RCC 7860 (cell line): ENCODE measurements at places on chromosomes 3 and 15.
A peak's percentile ranks its signal among the peaks of the same experiment; 100 is the strongest.

DNA sequence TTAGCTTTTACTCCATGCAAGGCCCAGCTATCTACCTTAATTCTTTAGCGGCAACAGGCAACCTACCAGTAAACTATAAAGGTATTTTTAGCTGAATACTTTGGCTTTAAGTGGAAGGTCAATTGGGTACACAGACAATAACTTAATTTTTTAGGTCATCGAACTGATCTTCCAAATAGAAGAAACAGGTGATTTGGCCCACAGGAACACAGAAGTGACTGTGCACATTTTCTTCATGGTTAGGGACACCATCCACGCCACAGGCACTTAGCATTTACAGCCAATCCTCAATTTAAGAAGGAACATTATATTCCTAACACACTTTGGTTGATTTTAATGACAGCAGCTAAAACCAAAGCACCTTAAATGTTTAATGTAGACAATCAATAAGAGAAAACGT lies 1.9 kb downstream of the ARPP19 start:
- no peak for DNase-seq

DNA sequence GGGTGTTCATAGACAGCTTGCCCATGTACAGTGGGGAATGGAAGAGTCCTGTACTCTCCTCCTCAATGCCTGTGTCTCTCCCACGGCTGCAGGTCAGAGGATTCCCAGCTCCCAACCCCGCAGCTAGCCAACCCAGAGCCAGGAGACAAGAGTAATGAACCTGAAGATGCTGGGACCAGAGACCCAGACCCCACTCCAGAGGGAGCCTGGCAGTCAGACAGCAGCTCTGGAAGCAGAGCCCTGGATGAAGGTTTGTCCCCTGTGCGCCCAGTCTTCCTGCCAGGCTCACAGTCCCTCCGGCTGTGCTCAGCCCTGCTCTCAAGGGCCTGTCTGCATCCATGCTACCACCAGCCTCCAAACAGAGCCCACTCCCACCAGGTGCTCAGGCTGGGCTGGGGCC lies 29.5 kb downstream of the EFCC1 start:
- no peak for DNase-seq

- DNase-seq, result no peak
Observed at GRCh38 chr3:26525013-26525412, 97.6 kb upstream of the LRRC3B start.

DNA sequence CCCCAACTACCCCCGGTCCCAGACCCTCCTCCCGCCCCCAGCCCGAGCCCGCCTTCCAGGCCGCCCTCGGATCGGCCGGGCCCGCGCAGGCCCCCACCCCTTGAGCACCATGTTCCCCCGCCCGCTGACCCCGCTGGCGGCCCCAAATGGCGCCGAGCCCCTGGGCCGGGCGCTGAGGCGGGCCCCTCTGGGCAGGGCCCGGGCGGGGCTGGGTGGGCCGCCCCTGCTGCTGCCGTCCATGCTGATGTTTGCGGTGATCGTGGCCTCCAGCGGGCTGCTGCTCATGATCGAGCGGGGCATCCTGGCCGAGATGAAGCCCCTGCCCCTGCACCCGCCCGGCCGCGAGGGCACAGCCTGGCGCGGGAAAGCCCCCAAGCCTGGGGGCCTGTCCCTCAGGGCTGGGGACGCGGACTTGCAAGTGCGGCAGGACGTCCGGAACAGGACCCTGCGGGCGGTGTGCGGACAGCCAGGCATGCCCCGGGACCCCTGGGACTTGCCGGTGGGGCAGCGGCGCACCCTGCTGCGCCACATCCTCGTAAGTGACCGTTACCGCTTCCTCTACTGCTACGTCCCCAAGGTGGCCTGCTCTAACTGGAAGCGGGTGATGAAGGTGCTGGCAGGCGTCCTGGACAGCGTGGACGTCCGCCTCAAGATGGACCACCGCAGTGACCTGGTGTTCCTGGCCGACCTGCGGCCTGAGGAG lies 472 bp downstream of the CHST14 start:
- DNase-seq, result no peak

- DNase-seq, result no peak
Observed at GRCh38 chr15:63811942-63812550, 21.7 kb downstream of the HERC1 start.

GRCh38 chr15:74336061-74337005 lies 31.1 kb downstream of the CYP11A1 start:
- DNase-seq, result peak; percentile 22

- DNase-seq, result no peak
Observed at GRCh38 chr15:50800715-50801114, 35.2 kb upstream of the SPPL2A start.

DNA sequence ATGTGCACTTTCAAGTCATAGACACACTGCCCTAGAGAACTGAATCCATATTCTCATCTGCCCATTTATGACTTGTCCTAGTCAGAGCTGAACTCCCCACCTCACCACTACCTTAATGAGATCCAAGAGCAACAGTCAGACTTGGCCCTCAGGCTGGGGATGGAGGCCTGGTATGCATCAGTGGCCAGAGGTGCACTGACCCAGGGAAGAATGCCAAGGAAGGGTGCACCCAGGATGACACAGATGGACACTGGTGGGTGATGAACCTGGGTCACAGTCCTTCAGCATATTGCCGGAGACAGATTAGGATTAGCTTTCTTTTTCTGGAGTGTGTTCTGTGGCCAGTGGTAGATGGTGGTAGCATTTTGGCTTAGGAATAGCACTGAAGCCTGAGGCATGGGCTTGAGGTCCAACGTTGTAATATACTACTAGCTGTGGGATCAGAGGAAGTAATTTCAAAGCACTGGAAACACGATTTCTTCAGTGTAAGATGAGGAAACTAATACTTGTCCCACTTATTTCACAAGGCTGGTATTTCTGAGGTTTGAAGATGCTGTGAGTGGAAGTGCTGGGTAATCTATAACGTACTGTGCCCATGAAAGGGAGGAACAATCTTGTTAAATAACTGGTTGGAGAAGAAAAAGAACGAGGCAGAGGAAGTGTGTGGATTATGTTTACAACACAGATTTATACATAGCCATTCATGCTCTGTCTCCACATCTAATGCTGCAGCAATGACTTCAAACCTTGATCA lies 265.0 kb downstream of the THRB start:
- DNase-seq, result peak; percentile 39

DNA sequence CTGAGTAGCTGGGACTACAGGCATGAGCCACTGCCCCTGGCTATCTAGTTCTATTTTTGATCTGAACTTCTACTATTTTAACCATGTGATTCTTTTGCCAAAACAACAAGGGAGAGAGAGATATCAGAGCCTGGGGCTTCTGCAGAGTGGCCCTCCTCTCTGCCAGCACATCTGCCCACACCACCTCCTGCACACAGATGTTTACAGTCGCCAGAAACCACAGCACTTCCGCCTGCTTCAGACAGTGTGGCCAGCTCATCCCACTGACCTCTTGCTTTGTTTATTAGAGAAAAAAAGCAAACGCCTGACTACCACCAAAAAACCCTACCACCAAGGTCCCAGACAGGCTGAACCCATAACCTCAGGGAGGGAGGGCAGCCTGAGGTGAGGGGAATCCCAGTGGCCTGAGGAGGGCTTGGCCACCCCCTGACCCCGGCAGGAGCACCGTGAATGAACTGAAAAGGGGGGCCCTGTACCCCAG lies 85.9 kb upstream of the ABHD2 start:
- DNase-seq, result peak; percentile 33

DNA sequence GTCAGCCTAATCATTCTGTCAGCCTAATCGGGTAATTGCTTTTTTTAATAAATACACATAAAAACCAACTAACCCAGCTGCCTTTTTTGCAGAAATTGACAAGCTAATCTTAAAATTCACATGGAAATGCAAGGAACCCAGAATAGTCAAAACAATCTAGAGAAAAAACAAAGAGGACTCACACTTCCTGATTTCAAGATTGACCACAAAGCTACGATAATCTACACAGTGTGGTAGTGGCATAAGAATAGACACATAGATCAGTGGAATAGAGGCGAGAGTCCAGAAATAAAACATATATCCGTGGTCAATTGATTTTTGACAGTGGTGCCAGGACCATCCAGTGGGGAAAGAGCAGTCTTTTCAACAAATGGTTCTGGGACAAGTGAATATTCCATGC lies 2.4 kb upstream of the C3orf20 start:
- DNase-seq, result no peak

GRCh38 chr15:98873441-98874218 lies 134.0 kb downstream of the PGPEP1L start:
- DNase-seq, result peak; percentile 36

DNA sequence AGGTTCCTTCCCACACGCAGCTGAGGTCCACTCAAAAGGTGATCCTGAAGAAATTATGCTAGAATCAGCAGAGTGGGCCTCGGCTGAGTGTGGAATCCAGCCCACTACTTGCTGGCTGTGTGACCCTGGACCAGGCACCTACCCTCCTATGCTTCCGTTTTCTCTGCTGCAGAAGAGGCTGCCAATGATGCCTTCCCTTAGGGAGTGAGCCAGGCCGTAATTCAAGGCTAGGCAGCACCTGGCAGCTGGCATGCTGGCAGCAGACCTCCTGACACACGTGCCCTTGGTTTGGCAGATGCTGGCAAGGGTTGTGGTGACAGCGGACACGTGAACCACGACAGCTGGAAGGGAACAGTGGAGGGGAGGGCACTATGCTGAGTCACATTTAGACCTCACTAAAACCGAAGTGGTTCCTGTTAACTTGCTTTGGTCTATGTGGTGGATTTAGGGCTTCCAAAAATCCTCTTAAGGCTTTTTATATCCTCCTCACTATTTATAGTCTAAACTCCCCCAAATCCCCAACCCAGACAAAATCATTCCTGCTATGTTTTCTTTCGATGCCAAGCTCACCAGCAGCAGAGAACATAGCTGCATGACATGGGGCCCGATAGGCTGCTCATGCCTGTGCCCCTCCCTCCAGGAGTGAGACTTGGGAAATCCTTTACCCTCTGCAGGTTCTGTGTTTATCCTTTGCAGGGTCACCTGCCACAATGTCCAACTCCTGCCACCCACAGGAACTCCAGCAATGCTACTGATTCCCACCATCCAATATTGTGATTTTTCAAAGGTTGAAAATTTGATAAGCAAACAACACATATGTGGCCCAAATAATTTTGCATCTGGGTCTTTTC lies 10.6 kb upstream of the PCSK6 start:
- no peak for DNase-seq

DNA sequence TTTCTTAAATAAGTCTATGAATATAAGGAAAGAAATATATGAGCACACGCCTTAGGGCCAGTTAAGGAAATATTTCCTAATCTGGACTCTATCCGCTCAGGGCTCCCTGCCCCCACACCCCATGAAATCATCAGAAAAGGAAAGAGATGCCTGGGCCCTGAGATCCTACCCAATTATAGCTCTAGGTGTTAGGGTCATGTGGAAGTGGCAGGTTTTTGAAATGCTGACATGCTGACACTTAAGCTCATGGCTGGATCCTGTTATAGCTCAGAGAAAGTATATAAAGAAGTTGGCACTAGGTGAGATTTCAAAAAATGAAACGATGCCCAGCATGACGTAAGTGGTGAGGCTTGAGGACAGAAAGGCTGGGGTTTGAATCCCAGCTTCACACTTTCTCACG lies 43.5 kb upstream of the AKAP13 start:
- DNase-seq, result no peak

DNA sequence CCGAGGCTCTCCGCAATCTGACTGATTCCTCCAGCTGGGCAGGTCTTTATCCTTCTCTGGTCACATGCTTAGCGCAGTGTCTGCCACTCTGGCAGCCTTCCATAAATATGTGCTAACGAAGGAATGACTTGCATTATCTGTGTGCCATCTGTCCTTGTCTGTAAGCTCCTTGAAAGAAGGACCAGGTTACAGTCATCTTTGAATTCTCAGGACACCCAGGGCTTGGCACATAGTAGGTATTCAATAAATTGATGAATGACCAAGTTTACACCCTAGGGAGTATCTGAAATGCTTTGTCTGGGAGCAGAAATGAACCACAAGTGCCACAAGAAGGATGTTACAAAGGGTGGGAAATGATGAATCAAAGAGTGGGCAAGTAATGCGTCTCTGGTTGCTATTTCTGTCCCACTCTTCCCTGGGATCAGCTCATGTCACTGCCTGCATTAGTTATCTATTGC lies 16.5 kb upstream of the FAM3D start:
- no peak for DNase-seq

- peak; percentile 66 for DNase-seq
Observed at GRCh38 chr3:15795651-15796308, 2.0 kb downstream of the ANKRD28 start.
